T-helper 1 cell (primary cell): ENCODE measurements at places on chromosomes 16 and 17.

DNA sequence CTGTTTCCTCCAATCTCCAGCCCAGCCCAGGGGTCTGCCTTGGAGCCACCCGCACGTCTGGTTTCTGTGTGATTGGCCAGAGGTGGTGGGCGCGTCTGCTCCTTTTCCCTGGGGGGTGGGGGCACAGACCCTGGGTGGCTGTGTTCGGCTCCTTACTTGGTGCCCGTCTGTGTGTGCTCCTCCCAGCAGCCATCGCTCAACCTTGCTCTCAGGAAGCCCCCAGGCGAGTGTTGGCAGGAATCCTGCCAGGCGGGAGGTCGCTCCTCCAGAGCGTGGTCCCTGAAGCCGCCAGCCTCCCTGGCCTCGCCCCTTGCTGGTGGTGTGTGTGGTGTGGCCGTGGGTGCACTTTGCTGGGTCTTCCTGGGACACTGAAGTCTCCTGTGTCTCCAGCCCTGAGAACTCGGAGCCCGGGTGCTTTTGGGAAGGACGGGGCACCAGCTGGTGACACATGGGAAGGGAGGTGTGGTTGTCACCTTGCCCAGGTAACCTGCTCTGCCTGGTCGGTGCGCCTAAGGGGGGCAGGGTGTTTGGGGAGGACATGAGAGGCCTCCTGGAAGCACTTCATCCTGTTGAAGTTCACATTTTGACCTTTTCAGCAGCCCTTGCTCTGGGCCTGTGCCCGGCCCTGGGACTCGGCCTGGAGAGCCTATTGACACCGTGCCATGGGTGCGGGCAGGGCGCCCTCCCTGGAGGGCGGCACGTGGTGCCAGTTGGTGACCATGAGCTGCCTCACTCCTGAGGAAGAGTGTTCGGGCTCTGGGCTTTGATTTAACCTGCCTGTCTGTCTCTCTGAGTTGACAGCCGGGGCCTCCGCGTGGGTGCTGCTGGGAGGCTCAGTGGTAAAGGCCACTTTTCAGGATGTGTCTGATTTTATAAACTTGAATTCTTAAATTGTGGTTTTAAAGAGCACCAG, 49.0 kb upstream of the ZNF750 start:
- no peak for DNase-seq

- no peak for DNase-seq
Observed at GRCh38 chr16:25868106-25868505, 176.3 kb downstream of the HS3ST4 start.

DNA sequence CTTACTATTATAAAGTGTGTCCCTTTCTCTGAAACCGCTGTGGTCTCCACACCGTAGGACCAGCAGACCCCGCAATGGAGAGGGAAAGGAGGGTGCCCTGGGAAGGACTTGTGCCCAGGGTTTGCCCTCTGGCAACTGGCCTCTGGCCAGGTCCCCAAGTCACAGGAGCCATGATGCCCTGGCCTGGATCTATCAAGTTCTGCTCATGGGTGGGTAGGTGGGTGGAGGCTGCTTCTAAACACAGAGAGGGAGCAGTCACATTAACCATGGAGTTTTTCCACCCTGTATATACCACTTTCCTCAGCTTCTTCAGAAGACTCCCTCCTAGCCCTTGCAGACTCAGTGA, 9.4 kb upstream of the NEUROD2 start:
- DNase-seq: no peak

DNA sequence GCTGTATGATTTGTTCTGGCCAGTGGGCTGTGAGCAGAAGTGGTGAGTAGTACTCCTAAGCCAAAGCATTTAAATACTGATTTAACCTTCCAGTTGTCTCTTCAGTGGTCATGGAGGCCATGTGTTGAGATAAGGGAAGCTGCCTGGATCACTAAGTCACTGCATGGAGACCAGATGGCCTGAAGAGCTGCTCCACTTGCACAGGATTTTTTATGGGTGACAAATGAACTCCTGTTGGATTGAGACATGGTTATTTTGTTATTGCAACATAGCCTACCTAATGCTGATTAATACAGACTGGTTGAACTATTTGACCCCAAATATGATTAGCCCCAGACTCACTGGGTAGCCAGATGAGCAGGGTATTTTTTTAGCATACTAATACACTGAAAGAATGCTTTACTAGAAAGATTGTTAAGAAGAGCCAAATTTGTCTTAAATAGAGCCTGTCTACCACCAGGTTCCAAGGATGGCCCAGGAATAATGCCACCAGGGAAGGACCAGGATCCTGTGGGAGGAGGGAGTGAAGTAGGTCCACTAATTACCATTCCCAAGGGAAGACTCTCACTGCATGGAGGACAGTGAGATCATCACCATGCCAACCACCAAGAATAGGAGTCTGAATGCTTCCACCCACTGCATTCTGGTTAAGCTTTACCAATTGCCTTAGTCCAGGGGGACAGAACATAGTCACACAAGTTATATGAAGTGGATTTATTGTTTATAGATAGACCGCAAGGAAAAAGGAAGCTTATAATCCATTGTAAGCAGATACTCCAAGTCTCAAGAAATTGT, 187.4 kb upstream of the IRX6 start:
- DNase-seq: no peak

DNA sequence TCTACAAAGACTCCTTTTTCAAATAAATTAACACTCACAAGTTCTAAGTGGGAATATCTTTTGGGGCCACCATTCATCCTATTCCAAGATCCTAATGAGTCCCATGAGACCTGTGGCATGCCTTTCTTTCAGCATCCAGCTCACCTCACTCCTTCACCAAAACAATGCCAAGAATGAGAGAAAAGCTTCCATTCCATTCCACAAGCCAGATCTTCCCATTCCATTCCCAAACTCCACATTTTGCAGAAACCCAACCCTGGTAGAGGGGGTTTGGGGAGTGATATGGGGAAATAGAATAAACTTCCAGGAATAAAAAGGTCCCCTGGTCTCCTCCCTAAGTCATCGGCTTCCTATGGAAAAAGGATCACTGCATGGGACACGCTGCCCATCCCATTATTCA, 392.2 kb downstream of the NPIPA8 start:
- no peak for DNase-seq

- DNase-seq: no peak
Observed at GRCh38 chr17:60154616-60155426, 5.0 kb downstream of the CA4 start.

GRCh38 chr16:13795131-13795530, 124.8 kb upstream of the ERCC4 start:
- DNase-seq: no peak

DNA sequence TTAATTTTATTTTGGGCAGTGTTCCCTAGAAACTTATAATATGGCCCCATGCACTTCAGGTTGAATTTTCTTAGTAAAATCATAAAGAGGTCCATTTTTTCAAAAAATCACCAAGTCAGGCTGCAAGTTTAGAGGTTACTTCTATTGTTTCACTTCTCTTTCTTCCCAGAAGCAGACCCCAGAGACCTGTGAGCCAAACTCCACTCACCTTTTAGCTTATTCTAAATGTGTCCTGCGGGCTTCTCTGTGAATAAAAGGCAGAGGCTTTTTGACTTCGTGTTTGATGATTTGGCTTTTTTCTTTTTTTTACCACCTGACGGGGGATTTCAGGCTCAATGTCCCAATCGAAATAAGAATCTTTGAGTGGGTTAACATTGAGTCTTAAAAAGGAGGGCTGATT, 7.4 kb downstream of the PRKCB start:
- no peak for DNase-seq

- DNase-seq: no peak
Observed at GRCh38 chr17:38947189-38947588, 20.0 kb downstream of the FBXO47 start.

DNA sequence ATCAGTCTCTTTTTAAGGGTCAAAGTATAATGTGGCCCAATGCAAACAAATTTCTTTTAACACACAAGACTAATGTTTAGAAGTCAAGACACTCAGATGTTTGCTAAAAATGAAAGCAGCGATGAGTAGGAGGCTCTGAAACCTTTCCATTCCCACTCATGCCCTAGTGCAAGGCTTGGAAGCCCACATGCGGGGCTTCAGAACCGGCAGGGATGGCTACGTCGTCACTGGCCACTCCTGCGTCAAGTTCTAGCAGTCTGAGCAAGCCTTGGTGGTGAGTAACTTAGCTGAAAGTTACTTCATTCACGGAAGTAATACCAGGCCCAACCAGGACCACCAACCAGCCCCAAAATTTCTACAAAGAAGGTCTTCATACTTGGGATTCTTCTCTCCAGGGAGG, 14.8 kb upstream of the TMED6 start:
- no peak for DNase-seq

GRCh38 chr17:64115822-64116534, 14.0 kb downstream of the ERN1 start:
- no peak for DNase-seq

DNA sequence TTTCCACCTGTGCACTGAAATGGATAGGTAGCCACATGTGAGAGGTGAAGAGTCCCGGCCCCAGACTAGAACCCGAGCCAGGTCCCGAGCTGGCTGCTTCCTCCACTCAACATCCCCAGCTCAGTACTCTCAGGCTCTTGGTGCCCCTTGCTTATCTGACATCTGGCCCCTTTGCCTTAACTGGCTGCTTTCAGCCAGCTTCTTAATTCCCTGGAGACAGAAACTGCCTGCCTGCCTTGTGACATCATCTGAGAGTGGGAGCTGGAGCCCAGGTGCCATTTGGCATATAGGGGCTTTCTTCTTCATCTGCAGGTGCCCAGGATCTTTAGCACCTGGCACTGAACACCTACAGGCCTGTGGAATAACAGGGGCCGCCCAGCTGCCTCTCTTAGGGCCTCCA, 8.9 kb downstream of the CHAD start:
- DNase-seq: no peak

GRCh38 chr17:1186923-1187771, 7.4 kb upstream of the ABR start:
- DNase-seq: peak; percentile 65

DNA sequence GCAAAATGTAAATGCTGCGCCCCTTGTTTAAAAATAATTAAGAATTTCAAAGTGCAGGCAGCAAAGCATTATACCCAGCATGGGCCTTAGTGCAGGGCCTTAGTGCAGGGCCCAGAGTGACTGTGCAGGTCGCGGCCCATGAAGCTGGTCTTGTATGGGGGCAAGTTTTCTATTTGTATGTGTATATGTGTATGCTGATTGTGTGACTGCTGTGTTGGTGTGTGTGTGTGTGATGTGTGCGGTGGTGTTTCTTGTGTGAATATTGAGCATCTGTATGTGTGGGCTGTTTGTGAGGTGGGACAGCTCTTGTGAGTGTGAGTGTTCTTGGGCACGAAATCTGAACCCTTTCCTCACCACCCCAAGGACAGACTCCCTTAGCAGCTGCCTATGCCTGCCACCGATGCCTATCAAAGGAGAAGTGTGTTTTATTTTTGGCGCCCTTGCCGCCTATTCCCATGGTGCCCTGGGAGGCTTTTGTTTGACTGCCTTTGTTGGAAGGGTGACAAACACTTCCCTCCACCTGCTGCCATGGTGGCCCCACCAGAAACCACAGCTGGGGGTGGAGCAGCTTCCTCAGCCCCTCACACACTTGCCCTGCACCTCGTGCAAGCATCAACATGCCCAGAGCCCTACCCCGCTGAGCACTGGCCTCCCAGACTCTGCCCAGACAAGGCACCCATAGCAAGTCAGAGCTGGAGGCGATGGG, 18.0 kb downstream of the CCR7 start:
- DNase-seq: peak; percentile 47

GRCh38 chr16:26856271-26856670, 210.5 kb upstream of the C16orf82 start:
- no peak for DNase-seq

DNA sequence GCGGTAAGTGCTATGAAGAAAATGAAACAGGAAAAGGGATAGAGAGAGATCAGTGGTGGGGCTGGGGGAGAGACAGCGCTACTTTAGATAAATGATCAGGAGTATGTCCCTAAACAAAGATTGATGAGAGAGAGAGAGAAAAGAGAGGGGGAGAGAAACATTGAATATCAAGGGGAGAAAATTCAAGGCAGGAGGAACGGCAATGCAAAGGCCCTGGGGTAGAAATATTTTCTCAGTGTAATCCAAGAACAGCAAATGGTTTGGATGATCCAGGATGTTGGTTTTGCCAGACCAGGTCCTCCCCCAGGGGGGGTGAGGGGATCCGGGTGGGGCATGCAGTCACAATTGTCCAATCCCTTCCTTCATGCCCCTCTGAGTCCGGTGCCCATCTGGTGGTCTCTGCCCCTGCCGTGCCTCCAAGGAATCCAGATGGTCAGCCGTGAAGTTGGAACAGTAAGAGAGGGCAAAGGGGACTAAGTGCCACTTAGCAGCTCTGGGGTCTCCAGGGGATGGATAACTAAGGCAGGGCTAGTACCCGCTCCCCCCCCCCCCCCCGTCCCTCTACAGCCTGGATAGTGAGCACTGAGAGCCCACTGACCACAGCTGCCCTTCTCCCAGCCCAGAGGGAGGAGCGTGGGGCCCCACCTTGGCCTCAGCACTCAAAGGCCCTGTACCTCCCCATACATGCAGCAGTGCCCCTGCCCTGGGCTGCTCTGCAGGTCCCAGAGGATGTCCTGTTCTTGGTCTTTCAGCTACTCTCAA, 43.7 kb downstream of the TMEM132E start:
- no peak for DNase-seq

DNA sequence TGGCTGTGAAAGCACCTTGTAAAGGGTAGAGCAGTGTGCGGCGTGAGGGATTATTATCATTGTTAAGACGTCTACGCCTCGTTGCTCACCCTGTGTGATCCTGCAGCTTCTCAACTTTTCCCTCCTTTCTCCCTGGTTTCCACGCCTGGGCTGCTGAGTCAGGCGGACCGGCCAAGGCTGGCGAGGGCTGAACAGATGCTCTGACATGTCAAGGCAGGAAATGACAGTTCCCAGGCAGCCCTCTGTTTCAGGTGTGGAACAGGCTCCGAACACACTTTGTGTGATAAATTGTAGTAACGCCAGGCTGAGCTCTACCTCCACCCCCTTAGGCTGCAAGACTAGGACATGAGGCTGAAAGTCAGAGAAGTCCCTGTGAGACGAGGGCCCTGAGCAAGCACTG, 46.0 kb upstream of the TBX2 start:
- DNase-seq: no peak

DNA sequence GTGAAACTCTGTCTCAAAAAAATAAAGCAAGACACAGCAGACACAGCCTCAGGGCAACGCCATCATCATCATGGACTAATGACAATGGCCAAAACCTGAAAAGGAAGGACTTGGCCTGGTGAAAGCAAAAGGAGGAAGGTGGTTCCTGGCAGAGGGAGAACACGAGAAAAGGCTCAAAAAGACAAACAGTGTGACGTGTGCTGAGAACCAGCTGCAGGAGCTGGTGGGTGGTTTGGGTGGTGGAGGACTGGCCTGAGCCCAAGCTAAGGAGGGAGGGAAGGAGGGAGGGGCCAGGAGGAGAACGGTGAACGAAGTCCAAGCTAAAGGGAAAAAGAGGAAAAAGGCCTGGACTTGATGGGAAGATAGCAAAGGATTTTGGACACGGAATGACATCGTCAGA, 85.1 kb downstream of the SLC39A11 start:
- no peak for DNase-seq

GRCh38 chr17:45405250-45406086, 27.2 kb downstream of the ARHGAP27 start:
- DNase-seq: no peak

DNA sequence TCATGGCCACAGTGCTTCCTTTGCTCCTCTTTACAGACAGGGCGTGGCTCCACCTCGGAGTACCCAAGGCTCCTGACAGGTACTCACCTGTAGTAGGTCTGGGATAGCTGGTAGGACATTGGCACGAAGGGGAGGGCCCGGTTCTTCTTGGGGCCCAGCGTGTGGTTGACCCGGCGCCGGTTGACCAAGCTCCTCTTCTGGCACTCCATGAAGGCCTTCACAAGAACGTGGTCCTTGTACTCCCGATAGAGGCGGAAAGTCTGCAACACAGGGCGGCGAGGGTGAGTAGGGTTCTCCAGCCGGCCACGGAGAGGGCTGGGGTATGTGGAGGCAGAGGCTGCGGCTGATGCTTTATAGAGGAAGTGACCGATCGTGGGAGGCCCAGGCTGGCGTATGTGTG, 69.7 kb downstream of the IL21R start:
- DNase-seq: no peak
